Hepatocyte (in vitro differentiated cells): ENCODE measurements at places on chromosomes 2 and 18. TPM values are rescaled to one million over a fixed set of nuclear protein-coding genes. Genes with fewer than 3 reads are reported as not detected.

GRCh38 chr2:3046170-3046865 is 331.3 kb downstream of the EIPR1 start:
- DNase-seq: no peak

DNA sequence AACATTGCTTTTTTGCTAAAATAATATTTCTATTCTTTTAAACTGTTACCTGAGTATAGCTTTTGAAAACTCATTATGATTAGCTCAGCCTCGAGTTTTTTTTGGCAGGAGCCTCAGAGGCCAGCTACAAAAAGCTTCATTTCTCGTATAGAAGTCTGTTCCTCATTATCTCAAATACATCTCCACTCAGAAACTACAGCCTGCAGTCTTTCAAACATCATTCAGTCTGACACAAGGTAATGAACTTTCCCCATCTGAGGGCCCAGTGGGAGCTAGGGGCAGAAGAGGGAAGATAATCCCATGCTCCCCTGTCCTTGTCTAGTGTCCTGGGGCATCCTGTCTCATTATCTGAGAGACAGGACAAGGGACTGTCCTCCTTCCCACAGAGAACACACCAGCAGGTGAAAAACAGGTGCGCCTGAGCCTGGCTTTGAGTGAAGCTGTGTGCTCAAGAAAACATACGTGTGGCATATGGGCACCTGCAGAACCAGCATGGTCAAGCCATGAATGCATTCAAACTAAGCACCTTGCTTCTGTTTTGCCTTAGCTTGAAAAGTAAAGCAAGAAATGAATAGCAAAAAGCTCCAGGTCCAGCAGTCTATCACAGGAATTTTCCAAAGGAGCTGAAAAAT is 247.5 kb downstream of the MREG start:
- DNase-seq: no peak

- DNase-seq: no peak
These were observed 235.0 kb downstream of the KLHL29 start for GRCh38 chr2:23619941-23620340.

DNA sequence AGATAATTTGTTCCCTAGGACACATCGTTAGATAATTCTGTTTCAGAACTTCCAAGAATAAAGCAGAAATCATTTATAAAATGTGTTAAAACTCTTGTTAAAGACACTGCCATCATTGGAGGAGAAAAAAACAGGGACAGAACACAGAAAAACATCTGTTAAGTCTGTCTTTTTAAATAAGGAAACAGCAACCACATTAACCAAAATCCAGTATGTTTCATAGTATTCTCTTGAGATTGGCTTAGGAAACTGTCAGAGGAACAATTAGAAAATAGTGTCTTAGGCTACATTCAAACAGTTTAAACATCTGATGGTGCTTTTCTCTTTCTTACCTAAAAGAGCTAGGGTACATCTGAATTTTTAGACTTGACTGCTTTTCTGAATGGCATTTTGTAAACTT is 81.6 kb downstream of the PMS1 start:
- DNase-seq: no peak

DNA sequence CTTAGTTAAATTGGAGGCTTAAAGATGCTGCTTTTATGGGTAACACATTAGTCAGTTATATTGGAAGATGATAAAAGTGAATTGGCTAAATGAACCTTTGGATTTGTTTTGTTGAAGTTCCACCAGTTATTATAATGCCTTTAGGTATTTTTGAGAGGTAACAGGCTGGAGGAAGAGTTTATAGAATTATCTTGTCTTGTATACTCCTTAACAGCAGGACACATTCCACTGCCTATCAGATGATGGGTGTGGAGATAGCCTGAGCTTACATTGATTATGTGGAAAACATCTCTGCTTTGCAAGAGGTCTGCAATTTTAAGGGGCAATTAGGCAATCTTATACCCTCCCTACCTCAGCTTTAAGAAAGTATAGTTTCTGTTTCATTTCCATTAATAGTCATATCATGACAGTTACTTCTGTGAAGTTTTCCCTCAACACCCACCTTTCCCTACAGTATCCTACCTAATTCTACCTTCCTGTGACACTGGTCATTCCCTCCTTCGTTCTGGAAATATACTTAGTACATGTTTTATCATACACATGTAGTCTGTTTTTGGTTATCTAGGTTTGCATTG is 403.7 kb upstream of the SPRED2 start:
- no peak for DNase-seq

DNA sequence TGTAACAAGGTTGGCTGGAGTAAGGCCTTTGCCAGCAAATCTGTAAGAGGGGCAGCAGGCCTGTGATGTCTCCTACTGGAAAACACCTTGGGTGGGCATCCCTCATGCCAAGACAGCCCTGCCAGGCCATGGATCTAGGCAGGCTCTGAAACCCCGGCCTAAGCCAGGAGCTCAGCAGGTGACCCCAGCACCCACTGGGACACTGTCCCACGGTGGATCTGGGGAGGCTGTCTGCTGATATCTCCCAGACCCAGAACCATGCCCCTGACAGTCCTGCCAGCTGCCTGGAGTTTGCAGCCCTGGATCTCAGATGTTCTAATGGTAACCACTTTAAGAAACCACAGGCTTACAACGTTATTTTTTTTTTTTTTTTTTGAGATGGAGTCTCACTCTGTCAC is 117.7 kb downstream of the ZNF516 start:
- no peak for DNase-seq

DNA sequence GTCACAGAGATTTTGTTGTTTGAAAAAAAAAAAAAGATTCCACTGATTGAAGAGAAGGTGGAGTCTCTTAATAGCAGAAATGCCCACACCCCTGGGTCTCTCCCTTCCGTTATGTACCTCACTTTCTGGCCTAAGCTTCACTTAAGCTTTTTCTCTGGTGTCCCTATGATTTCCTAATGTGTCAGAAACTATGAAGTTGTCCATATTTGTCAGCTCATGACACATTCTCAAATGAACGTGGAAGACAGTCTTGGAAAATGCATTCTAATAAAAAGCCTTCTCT is 5.4 kb upstream of the MALL start:
- no peak for DNase-seq

GRCh38 chr2:101157272-101157671 is 6.1 kb upstream of the TBC1D8 start:
- DNase-seq: no peak

Gene DIPK1C
- 0.40 and 0.56 TPM in 2 replicates for total RNA-seq
